H1 (cell line): ENCODE measurements at places on chromosomes 3 and 15. TPM values are rescaled to one million over a fixed set of nuclear protein-coding genes. Genes with fewer than 3 reads are reported as not detected.
A peak's percentile ranks its signal among the peaks of the same experiment; 100 is the strongest.

CYP1A2 gene
- not detected in 2 replicates for total RNA-seq

POTEB gene
- not detected in 2 replicates for total RNA-seq

DNA sequence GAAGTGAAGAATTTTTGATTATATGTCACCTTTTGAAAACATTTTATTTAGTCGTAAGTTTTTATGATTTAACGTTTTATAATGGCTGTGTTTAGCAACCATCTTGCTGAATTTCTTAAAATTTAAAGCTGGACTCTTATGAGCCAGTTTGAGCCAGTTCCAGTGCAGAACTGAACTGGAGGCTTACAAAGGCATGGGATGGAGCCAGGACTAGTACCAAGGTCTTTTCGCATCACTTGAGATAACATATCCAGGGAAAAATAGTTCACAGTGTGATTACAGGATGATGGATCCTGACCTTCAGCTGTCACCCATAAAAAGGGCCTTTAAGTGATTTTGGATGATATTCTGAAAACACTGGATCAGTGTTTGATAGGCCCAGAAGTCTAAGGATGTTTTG, 51.0 kb downstream of the USP13 start:
- DNase-seq, result no peak

DNA sequence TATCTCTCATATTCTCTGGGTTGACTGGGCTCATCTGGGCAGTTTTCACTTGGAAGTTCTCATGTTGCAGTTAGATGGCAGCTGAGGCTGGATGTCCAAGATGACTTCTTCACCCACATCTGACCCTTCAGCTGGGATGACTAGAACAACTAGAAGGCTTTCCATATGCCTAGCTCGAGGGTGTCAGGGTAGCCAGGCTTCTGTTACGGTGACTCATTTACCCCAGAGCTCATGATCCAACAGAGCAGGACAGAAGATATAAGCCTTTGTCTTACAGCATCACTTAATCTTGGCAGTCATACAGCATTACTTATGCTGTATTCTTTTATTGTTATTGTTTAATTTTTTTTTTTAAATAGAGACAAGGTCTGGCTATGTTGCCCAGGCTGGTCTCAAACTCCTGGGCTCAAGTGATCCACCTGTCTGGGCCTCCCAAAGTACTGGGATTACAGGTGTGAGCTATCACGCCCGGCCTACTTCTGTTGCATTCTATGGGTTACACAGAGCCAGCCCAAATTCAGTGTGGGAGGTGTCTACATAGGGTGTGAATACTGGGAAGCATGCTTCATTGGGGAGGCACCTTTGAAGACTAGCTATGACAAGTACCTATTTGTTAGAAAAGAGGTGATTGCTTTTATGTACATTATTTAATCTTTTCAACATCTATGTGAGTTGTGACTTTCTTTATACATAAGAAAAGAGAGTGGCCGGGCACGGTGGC, 10.7 kb downstream of the HMCES start:
- no peak for DNase-seq

NR2E3 gene
- 0.40 and 0.56 TPM in 2 replicates for total RNA-seq

BFSP2 gene
- not detected in 2 replicates for total RNA-seq

DNA sequence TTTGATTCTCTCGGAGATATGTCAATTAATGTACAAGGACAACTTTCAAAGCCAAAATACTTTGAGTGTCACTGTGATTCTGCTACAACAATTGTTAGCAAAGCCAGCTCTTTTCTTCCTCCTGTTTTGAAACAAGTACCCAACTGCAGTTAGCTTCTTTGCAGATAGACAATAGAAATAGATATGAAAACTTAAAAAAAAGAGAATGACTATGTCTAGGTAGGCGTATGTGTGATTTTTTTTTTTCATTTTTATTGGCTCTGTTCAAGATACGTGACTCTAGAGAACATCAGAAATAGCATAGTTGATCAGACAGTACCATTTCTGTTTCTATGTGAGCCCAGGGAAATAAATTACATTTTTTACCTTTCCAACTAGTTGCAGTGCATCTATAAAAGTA, 142.9 kb upstream of the CNTN4 start:
- no peak for DNase-seq

GRCh38 chr3:110623571-110623970, 448.0 kb upstream of the NECTIN3 start:
- no peak for DNase-seq

- DNase-seq, result peak; percentile 72
These were observed 9.2 kb upstream of the ACSBG1 start for GRCh38 chr15:78243491-78243941.

DNA sequence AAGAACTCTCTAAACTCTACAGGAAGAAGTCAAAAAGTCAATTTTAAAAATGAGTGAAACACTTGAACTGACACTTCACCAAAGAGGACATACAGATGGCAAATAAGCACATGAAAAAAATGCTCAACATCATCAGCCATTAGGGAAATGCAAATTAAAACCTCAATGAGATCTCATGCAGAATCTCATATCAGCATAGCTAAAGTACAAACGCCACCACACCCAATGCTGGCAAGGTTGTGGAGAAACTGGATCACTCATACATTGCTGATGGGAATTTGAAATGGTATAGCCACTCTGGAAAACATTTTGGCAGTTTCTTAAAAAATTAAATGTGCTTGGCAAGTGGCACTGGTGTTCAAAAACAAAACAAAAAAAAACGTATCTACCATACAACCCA, 34.2 kb downstream of the MEGF11 start:
- DNase-seq, result no peak

FOXB1 gene
- 1.5 and 2.1 TPM in 2 replicates for total RNA-seq

DNA sequence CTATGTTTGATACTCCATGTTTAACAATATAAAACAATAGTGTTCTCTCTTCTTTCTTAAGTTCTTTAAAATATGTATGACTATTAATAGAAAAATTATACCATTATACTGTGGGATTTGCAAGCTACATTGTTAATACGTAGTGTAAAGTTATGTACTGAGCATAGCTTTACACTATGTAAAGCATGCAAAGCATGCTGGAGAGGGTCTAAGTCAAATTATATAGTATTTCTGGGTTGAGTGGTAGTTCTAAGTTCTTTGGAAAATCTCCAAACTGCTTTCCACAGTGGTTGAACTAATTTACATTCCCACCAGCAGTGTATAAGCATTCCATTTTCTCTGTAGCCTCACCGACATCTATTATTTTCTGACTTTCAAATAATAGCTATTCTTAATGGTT, 253.0 kb downstream of the RAP2B start:
- no peak for DNase-seq

SLC25A26 gene
- total RNA-seq, result 26.3 and 30.0 TPM in 2 replicates

GCHFR gene
- total RNA-seq, result 22.7 and 25.9 TPM in 2 replicates

DNA sequence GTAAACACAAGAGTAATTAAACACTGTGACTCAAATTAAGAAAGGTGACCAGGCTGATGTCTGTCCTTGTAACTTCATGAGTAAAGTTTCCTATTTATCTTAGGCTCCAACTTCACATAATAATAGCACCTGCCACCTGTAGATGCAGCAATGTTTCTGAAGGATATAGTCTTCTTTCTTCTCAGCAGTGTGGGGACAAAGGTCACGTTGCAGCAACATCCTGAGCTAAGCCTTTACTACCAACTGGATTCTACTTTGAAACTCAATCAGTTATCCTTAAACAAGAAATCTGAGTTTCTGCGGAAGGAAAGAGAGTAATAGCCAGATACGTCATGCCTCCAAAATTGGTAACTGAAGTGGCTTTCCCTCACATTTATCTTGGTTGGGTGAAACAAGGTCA, 253.1 kb downstream of the RBMS3 start:
- no peak for DNase-seq

DNA sequence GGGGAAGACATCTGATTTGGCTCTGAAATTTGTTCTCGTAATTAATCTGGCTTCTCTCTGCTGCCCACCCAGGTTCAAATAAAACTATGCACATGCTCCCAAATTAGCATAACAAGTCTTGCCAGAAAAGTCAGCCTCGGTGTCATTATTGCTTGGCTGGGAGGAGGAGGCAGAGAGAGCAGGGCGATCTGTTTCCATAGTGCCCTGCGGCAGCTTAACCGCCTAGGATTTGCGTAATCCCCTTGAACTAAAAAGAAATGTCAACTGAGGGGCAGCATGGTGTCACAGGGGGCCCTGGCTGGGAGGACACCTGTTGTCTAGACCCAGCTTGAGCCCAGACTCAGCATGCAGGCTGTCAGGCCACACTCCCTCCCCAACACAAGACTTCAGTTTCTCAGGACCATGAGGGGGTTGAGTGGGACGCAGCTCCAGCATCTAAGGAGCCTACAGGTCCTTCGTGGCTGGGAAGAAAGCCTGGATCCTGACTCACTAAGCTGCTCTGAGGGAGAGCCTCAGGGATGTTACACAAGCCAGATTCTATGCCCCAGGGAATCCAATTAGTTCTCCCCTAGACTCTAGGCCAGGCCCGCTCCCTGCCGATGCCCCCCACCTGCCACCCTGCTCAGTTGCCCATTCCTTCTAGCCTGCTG, 17.3 kb downstream of the MRPS11 start:
- DNase-seq, result no peak

DNA sequence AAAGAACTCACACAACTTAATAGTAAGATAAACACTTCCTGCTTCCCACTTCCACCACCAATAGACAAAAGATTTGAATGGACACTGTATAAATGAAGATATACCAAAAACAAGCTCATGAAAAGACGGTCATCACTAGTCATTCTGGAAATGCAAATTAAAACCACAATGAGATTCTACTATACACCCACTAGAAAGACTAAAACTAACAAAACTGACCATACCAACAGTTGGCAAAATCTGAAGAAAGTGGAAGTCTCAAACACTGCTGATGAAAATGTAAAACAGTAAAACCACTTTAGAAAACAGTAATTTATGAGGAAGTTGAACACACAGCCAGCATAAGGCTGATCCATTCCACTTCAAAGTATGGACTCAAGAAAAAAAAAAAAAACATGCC, 35.6 kb upstream of the CD96 start:
- DNase-seq, result no peak

CLDN1 gene
- total RNA-seq, result 3.0 and 3.1 TPM in 2 replicates

NUTM1 gene
- total RNA-seq, result 0.60 and 0.61 TPM in 2 replicates

SLC41A3 gene
- total RNA-seq, result 22.7 and 30.2 TPM in 2 replicates

GRCh38 chr15:77076323-77076915, 5.5 kb upstream of the TSPAN3 start:
- DNase-seq, result no peak

DNA sequence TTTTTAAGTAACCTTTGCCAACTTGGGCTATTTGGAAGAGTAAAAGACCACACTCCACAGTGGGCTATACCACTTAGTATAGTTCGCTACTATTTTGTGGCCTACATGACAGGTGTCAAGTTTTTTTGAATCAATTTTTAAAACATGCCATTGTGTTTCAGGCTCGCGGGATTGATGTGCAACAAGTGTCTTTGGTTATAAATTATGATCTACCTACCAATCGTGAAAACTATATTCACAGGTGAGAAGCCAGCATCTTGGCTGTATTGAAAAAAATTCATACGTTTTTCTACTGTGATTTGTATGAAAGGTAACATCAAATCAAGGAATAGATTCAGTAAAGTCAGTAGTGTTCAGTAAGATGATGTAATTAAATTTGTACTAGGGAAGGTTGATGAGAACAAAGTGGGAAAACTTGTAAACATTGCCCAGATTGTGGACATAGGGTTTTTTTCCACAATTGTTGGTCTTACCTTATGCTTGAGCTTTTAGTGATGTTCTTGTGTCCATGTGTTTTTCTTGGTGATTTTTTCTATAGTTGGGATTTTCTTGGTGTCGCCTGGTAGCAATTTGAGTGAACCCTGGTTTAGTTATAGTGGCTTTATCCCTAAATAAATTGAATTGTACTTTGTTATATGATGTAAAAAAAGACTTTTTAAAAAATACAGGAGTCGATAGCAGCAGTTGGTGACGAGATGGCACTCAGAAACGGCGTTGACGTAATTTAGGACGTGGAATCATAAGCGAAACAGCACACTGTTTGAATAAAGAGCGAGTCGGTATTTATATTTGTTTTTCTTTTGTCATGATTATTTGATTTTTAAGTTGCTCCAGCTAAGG, 4.5 kb downstream of the EIF4A2 start:
- DNase-seq, result no peak

TLR9 gene
- not detected in 2 replicates for total RNA-seq

DLEC1 gene
- 0.75 and 0.76 TPM in 2 replicates for total RNA-seq

DNA sequence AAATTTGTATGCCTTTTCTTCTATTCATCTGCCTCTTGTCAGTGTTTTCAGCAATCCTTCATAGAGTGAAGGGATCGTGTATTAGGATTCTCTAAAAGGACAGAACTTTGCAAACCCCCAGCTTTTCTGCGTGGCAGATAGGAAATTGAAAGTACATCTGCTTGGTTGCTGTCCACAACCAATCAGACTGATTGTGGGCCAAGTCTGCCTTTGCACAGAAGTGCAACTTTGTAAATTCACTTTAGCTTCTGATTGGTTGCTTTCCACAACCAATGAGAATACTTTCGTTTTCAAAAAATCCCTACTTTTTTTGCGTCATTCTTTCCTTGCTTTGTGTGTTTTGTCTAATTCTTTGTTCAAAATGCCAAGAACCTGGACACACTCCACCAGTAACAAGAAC, 847.4 kb downstream of the FHIT start:
- DNase-seq, result no peak

DNA sequence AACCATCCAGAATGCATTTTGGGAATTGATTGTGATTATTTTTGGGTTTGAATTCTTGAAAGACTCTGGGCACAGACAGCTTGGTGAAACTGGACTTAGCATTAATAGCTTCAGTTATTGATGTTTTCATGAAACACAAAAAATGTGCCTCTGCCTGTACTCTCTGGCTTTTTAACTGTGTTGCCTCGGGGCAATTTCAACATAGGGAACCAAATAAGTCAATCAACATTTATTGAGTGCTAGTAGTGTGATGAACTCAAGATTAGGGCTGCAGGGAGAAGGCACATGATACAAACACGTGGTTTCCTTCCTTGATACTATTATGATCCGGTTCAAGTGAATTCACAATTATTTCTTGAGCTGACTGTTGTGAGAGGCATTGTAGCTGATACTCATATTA, 50.8 kb downstream of the UNC13C start:
- DNase-seq, result no peak

DNA sequence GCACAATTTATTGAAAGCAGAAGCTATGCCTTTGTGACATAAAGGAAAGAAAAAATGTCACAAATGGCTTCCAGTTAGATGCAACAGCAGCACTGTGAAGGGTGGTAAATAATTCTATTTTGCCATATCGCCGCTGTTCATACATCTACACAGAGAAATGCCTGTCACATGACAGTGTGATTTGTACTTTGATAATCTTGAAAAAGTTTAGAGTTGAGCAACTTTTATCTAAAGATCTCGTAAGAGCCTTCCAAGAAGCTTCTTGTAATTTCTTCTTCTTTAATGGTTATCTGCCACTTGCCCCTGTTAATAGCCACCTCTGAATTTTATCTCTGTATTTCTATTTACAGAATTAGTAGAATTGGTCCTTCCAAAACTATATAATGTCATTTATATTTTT, 192.3 kb downstream of the ATP8B4 start:
- no peak for DNase-seq

DNA sequence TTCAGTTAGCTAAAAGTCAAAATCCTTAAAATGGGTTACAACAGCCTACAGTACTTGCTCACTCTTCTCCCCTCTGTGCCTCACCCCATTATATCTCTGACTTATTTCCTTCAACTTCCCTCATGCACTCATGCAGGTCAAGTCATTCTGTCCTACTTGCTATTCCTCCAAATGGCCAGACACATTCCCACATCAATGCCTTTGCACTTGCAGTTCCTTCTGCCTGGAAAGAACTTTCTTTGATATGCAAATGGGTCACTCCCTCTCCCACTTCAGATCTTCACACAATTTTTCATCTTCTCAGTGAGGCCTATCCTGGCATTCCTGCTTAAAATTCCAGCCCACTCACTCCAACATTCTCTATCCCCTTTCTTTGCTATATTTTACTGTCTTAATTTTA, 547.2 kb upstream of the TGFBR2 start:
- DNase-seq, result no peak
